ENCODE measurements at places on chromosomes 13 and 19.
A peak's percentile ranks its signal among the peaks of the same experiment; 100 is the strongest.

DNA sequence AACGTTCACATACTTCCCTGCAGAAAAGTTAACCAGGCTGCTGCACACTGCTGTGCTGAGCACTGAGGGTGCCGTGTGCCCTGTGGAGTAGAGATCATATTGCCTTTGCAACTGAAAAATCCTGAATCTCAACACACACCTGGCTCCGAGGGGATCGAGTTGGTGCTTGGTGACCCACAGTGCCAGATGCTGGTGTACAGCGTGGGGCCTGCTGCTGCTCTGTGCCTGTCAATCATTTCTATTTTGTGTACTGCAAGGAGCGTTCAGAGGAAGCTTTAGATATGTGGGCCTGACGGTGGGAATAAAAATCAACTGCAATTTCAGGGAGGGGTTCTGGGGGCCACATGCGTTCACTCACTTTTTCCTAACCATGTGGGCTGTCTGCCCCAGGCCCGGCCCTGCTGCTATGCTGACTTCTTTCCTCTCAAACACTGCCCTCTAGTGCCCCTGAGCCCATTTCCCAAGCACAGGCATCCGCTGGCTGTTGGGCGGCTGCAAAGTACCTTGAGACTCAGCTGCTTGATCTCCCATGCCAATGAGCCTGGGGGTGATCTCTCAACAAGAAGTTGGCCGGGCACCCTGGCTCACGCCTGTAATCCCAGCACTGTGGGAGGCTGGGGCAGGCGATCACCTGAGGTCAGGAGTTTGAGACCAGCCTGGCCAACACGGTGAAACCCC is 9.7 kb upstream of the LENG8 start:
- no peak for DNase-seq

- no peak for DNase-seq
Measured at GRCh38 chr13:24452044-24452443, 60.5 kb downstream of the PARP4 start.

GRCh38 chr19:43362745-43363144 is 9.3 kb downstream of the CD177 start:
- no peak for DNase-seq

DNA sequence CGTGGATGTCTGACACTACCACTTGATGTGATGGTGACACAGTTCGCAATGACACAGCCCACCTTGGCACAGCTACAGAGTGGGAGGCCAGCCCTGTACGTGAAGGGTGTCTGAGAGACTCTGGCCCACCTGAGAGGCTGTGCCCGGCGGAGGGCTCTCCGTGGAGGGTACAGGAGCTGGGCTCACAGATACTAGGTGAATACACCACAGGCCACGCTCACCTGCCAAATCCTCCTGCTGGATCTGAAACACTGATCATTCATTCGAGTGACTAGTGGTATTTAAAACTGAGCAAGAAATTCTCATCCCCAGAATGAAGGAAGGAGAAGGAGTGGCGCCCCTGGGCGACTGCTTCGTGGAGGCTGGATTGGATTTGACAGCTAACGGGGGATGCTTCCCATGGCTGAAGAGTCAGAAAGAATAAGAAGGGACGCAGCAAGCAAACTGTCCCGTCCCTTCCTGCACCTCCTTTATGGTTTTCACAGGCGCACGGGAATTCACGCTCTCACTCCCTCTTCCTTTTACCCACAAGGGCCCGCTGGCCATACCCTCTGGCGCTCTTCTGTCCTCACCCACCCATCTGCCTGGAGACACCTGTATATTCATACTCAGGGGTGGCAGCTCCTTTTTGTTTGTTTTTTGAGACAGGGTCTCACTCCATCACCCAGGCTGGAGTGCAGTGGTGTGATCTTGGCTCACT is 25.0 kb downstream of the CEBPG start:
- no peak for DNase-seq

DNA sequence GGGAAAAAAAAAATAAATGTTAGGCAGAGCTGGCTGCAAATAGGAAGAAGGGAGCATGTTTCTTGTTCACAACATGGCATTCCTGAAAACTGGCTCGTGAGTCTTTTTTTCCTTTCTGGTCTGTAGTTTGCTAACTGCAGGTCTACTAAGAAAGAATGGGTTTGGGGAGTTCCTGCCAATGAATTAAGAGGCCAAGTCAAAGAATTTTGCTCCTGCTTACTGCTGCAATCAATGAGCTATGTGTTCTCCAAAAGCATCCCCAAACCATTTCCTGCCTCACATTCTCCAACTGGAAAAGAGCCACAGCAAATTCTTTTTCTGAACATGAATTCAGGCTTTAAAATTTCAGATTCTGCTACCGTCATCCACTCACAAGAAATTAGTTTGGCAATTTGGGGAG is 88.6 kb downstream of the DCT start:
- no peak for DNase-seq

DNA sequence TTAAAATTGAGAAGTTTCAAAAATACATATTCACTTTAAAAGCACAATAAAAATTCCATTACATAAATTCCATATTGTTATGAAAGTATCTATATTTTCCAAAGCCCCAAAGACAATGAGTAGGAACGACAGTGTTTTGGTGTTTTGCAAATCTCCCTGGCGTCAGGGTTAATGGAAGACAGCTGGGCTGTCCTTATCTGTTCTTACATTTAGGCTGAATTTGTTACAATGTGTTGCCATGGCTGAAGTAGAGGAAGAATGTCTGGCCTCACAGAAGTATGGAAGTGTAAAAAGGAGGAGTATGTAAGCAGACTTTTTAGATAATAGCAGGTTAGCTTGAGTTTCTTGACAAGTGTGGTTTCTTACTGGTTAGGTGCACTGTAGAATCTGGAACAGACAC is 124.4 kb upstream of the SPATA13 start:
- no peak for DNase-seq

- no peak for DNase-seq
Measured at GRCh38 chr13:66567899-66568612, 662.1 kb downstream of the PCDH9 start.

- peak; percentile 49 for DNase-seq
Measured at GRCh38 chr13:43786766-43787517, at the start of gene ENOX1. ENOX1 (minus strand) TSS chr13:43786972.

GRCh38 chr19:12706332-12706718 is 9.9 kb upstream of the FBXW9 start:
- DNase-seq: no peak

DNA sequence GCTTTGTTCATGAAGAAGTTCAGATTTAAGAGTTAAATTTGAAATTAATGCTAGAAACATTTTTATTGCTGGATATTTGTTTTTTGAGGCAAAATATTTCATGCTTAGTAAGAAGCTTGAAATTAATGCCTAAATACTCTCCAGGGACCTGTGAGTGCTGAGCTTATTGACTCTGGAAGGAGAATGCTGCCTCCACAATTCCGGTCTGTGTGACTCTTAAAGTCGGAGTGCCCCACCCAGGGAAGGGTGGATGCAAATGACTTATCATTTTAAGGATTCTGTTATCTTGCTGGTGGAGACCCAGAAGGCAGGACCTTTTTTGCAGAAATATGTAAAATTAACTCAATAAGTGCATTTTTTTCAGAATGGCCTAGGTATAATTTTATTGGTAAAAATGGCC is 143.8 kb upstream of the RXFP2 start:
- no peak for DNase-seq

- no peak for DNase-seq
Measured at GRCh38 chr19:34282611-34283519, 28.5 kb downstream of the GARRE1 start.

- DNase-seq: no peak
Measured at GRCh38 chr19:46537136-46538097, 41.8 kb upstream of the PNMA8B start.

- DNase-seq: no peak
Measured at GRCh38 chr19:35458192-35458591, 10.1 kb downstream of the FFAR2 start.

- DNase-seq: no peak
Measured at GRCh38 chr19:18931316-18932162, 9.5 kb downstream of the HOMER3 start.

DNA sequence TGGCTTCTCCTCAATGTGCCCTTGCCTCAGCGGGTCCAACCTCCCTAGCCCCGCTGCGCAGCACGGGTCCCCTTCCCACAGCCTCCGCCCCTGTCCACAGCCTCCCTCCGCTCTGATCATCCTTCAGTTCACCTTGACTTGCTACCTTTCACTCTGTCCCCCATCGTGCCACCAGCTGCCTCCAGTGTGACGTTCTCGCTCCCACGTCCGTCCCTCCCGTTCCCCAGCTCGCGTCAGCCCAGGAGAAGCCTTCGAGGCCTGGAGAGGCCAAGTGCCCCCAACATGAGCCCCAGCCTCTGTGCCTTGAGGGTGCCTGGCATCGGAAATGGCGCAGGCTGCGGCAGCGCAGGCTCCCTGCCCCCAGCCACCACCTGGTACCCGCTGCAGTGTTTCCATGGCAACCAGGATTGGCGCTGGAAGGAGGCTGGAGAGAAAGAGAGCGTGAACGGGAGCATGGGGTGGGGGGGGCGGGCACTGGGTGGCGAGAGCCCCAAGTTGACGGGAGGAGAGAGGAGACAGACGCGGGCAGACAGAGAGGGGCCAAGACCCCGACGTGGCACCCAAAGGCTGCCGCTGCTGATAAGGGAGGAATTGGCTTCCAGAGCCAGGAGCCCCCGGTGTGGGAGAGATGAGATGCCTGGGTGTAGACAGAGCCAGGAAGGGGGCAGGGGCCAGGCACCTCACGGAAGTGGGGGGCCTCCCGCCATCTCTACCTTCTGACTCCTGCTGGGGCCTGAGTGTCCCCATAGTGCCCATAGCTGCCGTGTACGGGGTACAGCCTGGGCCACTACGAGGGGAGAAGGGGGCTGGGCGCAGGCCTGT is 844 bp upstream of the ASPDH start:
- DNase-seq: peak; percentile 91

DNA sequence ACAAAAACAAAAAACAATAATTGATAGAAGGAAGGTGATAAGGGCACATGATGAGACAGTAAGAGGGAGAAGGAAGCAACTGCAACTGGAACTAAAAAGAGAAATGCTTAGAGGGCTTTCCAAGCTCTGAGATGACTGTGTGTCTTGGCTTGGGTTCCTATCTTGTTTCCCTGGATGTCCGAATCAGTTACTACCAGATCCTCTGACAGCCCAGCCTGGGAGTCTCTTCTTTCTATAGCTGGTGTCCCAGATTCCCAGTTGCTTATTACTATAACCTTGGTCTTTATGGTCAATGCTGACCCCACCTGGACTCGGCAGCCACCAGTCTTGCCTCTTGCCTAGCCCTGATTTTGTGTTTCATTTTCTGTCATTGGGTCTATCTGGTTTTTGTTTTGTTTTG is 116.4 kb downstream of the RFC3 start:
- DNase-seq: no peak

- no peak for DNase-seq
Measured at GRCh38 chr13:103006641-103007426, 59.4 kb downstream of the SLC10A2 start.

GRCh38 chr19:36572593-36573019 is 486 bp downstream of the ZNF529 start:
- no peak for DNase-seq

DNA sequence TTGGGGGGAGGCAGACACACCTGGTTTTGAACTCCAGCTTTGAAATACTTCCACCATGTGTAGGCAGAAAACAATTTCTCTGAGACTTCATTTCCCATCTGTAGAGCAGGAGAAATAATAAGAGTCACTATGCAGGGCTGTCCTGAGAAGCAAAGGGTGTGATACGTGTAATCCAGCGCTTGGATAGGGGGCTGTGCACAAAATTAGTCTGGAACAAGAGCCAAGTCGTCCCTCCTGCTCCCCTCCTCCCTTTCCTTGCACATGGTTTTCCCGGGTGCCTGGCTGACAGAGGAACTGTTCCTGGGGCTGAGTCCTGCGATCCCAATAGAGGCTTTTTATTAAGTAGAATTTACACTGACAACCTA is 29.6 kb upstream of the UBE2L5 start:
- DNase-seq: no peak

DNA sequence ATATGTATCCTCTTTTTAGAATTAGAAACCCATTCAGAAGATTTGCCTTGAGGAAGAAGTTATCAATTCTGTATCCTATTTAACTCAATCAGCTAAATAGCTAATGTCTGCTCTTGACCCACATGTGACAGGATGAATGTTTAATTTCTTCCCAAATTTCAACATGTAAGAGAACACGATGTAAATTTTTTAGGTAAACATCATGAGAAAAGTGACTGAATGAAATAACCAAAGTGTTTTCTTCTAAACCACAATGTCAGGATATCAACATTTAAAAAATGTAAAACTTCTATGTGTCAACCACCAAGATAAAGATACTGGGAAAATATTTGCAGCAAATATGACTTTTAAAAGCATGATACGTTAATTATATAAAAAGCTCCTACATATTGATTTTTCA is 302.4 kb downstream of the DCT start:
- no peak for DNase-seq

GRCh38 chr19:51224163-51224641 is 678 bp upstream of the CD33 start:
- no peak for DNase-seq

DNA sequence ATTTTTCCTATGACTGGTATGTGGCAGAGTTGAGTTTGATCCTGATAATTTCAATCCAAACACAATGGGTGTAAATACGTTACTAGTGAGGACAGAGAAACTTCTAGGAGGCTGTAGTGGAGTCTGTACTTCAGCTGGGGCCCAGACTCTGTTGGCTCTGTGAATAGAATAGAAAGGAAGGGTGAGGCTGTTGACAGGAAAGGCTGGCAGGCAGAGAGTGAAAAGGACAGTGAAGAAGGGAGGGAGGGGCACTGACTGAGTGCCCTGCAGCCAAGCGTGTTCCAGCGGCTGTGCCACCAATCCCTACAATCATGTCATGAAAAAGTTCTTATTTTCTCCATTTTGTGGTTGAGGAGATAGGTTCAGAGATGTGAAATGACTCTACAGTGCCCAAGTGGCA is 80.5 kb downstream of the MBNL2 start:
- no peak for DNase-seq

DNA sequence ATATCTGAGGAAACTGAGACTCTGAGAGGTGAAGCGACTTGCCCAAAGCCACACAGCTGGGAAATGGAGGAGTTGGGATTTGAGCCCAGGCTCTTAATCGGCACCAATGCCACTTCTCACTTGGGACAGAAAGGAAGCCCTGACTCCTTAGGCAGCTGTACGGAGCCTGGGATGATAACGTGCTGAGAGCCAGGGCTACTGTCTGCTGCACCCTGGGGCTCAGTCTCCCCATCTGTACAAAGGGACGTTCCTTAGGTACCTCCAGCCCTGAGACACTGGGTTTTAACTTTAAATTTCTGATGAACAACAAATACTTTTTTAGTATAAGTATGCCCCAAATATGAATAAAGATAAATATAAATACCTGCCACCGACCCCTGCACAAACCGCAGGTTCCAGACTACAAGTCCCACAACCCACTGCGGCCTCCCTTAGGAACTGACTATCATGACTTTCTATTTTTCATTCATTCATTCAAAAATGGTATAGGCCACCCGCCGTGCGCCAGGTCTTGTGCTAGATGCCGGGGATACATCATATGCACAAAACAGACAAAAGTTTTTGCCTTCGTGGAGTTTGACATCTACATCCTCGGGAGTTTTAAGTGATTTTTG is 776 bp upstream of the NCLN start:
- DNase-seq: peak; percentile 92

- no peak for DNase-seq
Measured at GRCh38 chr13:106752584-106753170, 184.7 kb upstream of the ARGLU1 start.

GRCh38 chr13:22198001-22198400 is 527.1 kb downstream of the FGF9 start:
- DNase-seq: no peak

- no peak for DNase-seq
Measured at GRCh38 chr19:16280306-16280705, 44.3 kb upstream of the KLF2 start.

- no peak for DNase-seq
Measured at GRCh38 chr19:15684828-15685227, 11.9 kb downstream of the CYP4F12 start.

- DNase-seq: no peak
Measured at GRCh38 chr19:51507640-51508058, 6.0 kb upstream of the SIGLEC12 start.

Data from NCI-H1105 treated with DMSO at 0.1 percent for 48 hours (cell line).